AG04450 (cell line): ENCODE measurements at places on chromosomes 11 and 22.

- DNase-seq, result no peak
Observed at GRCh38 chr11:119525867-119526196, 102.9 kb upstream of the THY1 start.

DNA sequence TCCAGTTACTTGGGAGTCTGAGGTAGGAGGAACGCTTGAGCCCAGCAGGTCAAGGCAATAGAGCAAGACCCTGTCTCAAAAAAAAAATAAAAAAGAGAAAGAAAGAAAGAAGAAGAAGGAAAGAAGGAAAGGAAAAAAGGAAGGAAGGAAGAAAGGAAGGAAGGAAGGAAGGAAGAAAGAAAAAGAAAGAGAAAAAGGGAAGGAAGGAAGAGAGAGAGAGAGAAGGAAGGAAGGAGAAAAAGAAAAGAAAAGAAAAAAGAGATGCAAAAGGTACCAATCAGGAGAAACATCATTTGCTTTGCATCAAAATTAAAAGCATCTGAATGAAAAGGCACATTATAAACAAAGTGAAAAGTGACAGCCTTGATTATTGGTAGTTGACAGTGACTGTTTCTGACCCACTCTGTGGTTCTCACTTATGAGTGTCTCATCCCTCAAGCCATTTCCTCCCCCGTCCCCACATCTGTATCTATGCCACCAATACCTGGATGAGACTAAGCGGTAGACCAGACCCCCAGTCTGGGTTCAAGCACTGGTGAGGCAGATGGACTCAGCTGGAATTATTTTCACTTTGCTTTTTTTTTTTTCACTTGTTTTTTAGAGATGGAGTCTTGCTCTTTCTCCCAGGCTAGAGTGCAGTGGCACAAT lies 33.0 kb upstream of the XBP1 start:
- no peak for DNase-seq

- no peak for DNase-seq
Observed at GRCh38 chr11:1228101-1228821, 5.4 kb downstream of the MUC5B start.

DNA sequence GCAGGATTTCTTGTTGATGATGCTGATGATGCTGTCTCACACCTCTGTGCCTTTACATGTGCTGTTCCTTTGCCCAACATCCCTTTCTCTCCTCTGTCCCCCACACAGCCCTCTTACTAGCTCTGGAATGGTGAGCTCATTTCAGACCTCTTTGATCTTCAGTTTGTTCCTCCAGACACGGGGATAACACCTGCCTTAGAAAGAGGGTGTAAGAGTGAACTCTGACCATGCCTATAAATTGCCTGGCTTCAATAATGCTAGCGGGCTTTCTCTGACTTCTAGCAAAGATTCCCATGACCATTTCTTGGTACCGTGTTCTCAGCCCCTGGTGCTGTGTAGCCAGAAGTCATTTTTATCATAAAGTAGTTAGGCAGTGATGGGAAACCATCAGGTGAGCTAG lies 55.9 kb upstream of the DRD2 start:
- DNase-seq, result no peak

DNA sequence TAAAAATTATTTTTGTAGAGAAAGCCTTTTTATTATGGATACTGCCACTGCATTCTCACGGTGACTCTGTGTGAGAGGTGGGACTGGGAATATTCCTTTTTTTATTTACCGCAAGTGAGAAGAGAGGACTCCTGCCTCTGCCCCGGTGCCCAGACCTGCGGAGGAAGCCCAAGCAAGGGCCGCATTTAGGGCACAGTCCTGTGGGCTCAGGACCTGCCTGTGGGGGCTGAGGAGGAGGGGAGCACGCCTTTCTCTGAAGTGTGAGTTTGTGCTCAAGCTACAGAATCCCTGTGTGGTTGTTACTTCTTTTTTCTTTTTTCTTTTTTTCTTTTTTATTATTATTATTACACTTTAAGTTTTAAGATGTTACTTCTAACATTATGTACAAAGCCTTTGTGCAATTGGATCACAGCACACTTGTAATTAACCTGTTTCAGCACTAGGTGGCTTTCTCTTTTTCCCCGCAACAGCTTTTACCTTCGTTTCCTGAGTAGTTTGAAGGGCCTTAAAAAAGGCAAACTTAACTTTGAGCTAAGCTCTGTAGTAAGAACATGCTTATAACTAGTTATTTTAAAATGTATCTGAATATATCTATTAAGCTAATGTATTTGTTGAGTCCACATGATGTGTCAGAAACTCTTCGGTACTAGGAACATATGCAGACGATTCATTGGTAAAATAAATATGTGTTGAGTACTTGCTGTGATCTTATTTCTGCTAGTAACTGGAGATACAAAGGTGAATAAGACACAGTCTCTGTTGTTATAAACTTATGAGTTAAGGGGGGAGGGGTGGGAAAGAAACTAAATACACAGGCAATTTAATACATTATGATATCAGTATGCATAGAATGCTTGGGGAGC lies 18.3 kb downstream of the AMOTL1 start:
- DNase-seq, result no peak

- no peak for DNase-seq
Observed at GRCh38 chr11:96161307-96162089, 181.5 kb downstream of the MAML2 start.

- no peak for DNase-seq
Observed at GRCh38 chr22:30187529-30188407, 58.8 kb downstream of the LIF start.

DNA sequence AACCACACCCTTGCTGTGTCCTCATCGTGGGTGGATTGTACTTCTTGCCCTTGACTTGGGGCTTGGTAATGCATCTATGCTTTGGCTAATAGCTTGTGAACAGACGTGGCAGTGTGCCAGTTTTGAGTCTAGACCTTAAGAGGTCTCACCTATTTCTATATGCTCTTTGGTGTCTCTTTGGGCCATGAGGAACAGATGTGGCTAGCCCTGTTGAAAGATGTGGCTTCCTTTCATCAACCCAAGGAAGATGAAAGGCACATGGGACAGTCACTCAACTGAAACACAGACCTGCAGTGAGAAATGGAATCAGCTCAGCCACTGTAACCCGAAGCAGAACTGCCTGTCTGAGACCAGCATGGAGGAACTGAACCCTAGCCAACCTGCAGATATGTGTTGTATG lies 7.9 kb upstream of the NELL1 start:
- DNase-seq, result no peak

GRCh38 chr11:110430267-110431050 lies 711 bp downstream of the FDX1 start:
- no peak for DNase-seq

GRCh38 chr11:116239247-116239646 lies 533.5 kb downstream of the BUD13 start:
- DNase-seq, result no peak
